ENCODE measurements at places on chromosomes 3 and 15. TPM values are rescaled to one million over a fixed set of nuclear protein-coding genes. Genes with fewer than 3 reads are reported as not detected.

- no peak for DNase-seq
Observed at GRCh38 chr3:7565574-7565973, 704.7 kb downstream of the GRM7 start.

DNA sequence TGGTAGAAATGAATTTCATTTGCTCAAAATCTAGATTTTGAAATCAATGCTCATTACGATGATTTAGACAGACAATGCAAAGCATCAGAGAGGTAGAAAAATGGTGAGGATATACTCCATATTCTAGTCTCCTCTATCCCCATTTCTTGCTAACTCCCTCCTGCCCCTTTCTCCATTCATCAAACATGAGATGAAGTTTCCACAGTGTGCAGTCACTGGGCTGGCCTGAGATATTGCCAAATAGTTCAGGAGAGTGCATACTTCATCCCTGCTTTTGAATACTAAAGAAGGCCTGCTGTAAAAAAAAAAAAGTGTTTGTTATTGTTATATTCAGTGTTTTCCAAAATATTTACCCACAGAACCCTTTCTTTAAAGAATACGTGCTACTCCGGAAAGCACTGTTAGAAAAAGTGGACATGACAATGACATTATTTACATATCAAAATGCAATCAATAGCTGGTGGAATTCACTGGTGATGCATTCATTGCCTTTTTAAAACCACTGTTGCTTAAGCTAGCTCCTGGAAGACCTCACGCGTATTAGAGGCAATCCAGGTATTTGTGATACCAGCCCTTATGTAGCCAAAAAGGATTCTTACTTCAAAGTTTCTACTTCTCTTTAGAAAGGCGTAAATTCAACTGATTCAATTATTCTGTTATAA is 247.6 kb upstream of the SOX2 start:
- no peak for DNase-seq

DNA sequence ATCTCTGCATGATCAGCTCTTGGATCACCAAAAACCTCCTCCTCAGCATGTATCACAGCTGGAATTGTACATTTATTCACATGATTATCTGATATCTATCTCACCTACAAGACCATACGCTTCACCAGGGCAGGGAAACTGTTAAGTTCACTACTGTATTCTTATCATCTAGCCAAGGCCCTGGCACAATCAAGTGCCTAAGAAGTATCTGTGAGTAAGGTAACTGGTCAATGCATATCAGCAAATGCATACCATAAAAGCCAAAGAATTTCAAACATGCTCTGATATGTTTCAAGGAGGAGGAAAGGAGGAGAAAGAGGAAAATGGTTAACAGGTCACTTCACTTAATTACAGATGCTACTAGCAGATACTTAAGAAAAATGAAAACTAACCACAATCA is 158.4 kb downstream of the LIPC start:
- DNase-seq: no peak

- no peak for DNase-seq
Observed at GRCh38 chr3:149448331-149448831, 26.1 kb upstream of the TM4SF4 start.

DNA sequence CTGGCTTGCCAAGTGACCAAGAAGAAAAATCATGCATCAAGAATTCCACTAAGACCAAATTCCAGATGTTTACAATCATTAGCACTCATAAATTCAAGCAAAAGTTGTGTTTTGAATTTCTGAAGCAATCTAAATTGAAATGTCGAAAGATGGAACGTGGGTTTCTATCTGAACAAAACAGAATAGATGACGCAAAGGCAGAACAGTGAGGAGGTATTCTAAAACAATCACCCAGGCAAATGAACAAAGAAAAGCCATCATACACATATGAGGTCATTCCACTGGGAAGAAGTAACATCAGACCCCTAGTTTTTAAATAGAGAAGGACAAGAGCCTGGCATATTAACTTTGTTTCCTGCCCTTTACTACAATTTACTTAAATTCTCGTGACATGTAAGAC is 58.0 kb downstream of the MCF2L2 start:
- DNase-seq: no peak

DNA sequence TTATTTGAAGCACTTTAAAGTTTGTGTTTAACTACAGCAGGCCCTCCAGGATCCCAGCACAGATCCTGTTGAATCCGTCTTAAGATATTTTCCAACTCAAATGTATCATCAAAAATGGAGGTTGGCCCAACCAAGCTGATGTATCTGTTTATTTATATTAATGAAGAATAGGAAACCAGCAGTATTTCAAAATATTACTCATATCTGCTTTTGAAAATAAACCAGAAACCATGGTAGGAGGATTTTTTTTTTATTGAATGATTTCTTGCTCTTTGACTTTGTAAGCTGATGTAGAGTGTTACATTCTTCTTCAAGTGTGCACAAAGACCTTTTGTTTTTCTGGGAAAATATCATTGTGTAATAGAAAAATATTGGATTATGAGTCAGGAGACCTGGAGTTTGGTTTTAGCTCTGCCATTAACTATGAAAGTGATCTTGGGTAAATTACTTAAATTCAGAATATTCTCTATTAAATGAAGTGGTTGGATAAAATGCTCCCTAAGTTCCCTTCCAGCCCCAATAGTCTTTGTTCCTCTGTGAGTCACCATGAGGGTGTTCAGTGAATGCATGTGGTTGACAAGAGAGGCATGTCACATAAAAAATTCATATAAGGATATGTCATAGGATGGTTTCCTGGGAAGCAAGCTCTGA is 221.3 kb upstream of the GAP43 start:
- DNase-seq: peak; percentile 6

- no peak for DNase-seq
Observed at GRCh38 chr15:99279827-99280226, 28.5 kb downstream of the LRRC28 start.

- no peak for DNase-seq
Observed at GRCh38 chr15:48537271-48538113, 108.0 kb downstream of the FBN1 start.

DNA sequence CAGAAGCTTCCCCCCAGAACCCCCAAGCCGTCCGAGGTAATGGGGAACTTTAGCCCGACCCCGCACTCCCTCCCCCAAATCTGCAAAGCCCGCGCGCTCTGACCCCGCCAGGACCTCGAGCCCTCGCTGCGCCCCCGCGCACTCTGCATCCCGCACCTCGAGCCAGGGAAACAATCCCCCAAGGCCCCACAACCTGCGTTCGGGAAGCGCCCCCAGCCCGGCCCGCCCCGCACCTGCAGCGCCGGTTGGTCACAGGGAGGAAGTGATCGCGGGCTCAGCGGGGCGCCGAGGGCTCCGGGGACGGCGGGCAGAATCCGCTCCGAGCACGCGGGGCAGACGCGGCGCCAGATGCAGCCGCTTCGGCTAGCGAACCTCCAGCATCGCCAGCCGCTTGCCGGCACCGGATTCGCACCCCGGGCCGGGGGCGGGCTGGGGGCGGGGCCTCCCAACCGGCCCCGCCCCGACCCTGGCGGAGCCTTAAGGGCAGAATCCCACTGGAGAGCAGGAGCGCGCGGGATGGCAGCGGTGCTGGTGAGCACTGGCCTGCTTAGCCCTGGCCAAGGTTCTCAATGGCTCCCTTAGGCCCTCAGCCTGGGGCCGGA is at the start of gene CAMKV:
Gene CAMKV, minus strand, starts transcription at position 382 of the 602 bp plus-strand sequence. CDS start 7,518 bp downstream, outside the sequence.
- DNase-seq: no peak

- DNase-seq: no peak
Observed at GRCh38 chr3:135966271-135966961, 888 bp downstream of the PPP2R3A start.

TNNC1 gene
- total RNA-seq: 1.3 TPM

RARRES1 gene
- total RNA-seq: not detected

CACNA1D gene
- 1.4 TPM for total RNA-seq

LYSMD2 gene
- 21.3 TPM for total RNA-seq

ASB14 gene
- not detected for total RNA-seq

SUSD5 gene
- total RNA-seq: not detected

All from H4 (cell line).